ENCODE measurements at places on chromosomes 7 and 10.

DNA sequence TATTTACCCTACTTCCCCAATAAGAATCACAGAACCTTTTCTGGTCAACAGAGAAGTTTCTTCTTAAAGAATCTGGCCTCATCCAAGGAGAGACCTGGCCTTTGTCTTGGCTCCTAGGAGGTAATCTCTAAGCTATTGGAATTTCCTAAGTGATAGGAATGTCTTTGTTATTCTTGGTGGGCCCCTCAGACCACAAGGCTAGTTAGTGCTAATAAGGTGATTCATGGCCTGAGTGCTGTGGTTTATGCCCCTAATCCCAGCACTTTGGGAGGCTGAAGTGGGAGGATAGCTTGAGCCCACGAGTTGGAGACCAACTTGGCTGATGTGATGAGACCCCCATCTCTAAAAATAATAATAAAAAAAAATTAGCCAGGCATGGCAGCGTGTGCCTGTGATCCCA is 60.0 kb upstream of the CYP2C18 start:
- no peaks in the 10 kb centered on the region for H3K27me3 ChIP-seq
- H3K4me1 ChIP-seq: no peaks in the 10 kb centered on the region
- no peaks in the 10 kb centered on the region for H3K36me3 ChIP-seq
- H3K4me3 ChIP-seq: no peak overlapping the region

- H3K27ac ChIP-seq: no peak overlapping the region
- H3K4me3 ChIP-seq: no peak overlapping the region
- DNase-seq: no peak
- no peaks in the 10 kb centered on the region for H3K4me1 ChIP-seq
- peaks cover 15% of the 10 kb centered on the region for H3K36me3 ChIP-seq
Observed at GRCh38 chr10:119807960-119808697, 64.5 kb downstream of the MCMBP start.

- no peaks in the 10 kb centered on the region for H3K27me3 ChIP-seq
- no peak overlapping the region for H3K27ac ChIP-seq
- H3K4me3 ChIP-seq: no peak overlapping the region
- DNase-seq: no peak
Observed at GRCh38 chr7:120966961-120967360, 16.4 kb downstream of the ING3 start.

DNA sequence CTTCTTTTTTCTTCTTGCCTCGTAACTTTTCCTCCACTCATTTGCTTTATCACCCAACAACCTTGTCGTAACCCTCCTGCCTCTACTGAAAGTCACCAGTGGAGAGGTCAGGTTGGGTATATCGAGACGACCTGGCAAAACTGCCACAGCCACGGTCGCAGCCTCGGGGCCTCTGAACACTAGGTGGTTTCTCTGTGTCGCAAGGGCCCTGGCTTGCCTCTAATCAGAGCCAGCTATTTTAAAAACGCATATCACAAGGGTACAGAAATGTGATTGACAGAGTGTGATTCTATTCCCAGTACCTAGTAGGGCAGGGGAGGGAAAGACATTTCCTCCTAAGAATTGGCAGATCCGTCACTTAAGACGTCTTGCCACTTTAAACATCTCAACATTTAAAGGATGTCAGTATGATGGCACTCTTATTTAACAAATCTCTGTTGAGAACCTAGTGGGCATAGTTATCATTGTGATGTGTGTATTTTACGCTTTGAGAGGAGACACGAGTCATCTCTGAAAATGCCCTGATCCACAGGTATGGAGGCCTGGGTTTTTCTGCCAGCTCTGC is 197.5 kb downstream of the ARHGAP21 start:
- H3K27ac ChIP-seq: peak overlapping the region; percentile 78
- no peak for DNase-seq
- no peak overlapping the region for H3K4me3 ChIP-seq
- peaks cover 33% of the 10 kb centered on the region for H3K36me3 ChIP-seq

DNA sequence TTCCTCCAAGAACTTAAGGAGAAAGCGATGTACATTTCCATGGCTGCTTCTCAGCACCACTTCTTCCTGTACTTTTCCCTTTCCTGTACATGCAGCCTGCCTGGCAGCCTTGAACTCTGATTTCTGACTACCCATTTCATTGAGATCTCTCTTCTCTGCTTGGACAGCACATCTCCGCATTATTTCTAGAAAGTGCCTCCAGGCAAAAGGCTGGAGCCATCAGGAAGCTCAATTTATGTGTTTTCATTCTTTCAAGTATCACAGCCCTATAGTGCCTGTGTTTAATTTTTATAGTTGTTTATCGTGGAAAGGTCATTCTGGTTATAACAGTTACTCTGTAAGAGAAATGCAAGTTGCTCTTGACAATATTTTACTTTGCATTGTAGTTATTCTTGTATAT is 688.0 kb upstream of the ANKRD30A start:
- no peaks in the 10 kb centered on the region for H3K4me1 ChIP-seq
- H3K36me3 ChIP-seq: no peaks in the 10 kb centered on the region
- H3K4me3 ChIP-seq: no peak overlapping the region
- H3K27me3 ChIP-seq: no peaks in the 10 kb centered on the region
- H3K27ac ChIP-seq: no peak overlapping the region

GRCh38 chr7:117323851-117324711 is 1.2 kb upstream of the WNT2 start:
- no peaks in the 10 kb centered on the region for H3K36me3 ChIP-seq
- peaks cover 11% of the 10 kb centered on the region for H3K27me3 ChIP-seq
- H3K4me3 ChIP-seq: peak overlapping the region; percentile 50
- no peaks in the 10 kb centered on the region for H3K4me1 ChIP-seq

GRCh38 chr10:11345224-11346054 is 266.0 kb downstream of the USP6NL start:
- no peak overlapping the region for H3K4me3 ChIP-seq
- H3K27me3 ChIP-seq: no peaks in the 10 kb centered on the region
- DNase-seq: no peak
- no peaks in the 10 kb centered on the region for H3K36me3 ChIP-seq

- no peak for DNase-seq
- H3K4me1 ChIP-seq: no peaks in the 10 kb centered on the region
- H3K27ac ChIP-seq: no peak overlapping the region
Observed at GRCh38 chr7:30281791-30282190, 2.6 kb upstream of the ZNRF2 start.

DNA sequence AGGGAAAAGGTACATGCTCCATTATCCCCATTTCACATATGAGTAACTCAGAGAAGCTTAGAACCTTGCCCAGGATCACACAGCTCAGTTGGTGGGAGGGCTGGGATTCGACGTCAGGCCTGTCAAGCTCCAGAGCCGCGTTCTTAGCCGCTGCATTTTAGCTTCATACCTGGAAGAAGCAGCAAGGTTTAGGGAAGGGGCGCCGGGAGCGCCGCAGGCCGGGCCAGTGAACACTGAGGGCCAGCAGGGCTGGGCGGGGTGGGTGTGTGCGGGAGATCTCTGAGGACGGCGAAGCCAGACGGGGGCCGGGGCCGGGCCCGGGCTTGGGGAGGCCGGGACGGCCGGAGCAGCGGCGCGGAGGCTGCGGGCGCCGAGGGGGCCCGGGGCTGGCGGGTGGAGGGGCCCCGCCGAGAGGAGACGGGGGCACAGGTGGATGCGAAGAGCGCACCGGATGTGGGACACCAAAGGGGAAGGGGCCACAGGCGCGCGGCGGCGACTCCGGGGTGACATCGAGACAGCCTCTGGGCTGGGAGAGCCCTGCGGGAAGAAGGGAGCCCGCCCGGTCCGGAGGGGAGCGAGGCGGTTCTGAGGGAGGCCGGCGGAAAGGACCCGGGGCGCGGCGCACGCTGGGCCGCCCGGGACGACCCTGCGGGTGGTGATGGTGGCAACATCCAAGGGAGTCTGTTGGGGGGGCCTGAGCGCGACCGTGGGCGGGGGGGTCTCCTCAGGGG is 498 bp downstream of the NDST2 start:
- H3K27ac ChIP-seq: peak overlapping the region; percentile 87
- no peak for DNase-seq
- peak overlapping the region; percentile 97 for H3K4me3 ChIP-seq
- H3K36me3 ChIP-seq: peaks cover 31% of the 10 kb centered on the region

DNA sequence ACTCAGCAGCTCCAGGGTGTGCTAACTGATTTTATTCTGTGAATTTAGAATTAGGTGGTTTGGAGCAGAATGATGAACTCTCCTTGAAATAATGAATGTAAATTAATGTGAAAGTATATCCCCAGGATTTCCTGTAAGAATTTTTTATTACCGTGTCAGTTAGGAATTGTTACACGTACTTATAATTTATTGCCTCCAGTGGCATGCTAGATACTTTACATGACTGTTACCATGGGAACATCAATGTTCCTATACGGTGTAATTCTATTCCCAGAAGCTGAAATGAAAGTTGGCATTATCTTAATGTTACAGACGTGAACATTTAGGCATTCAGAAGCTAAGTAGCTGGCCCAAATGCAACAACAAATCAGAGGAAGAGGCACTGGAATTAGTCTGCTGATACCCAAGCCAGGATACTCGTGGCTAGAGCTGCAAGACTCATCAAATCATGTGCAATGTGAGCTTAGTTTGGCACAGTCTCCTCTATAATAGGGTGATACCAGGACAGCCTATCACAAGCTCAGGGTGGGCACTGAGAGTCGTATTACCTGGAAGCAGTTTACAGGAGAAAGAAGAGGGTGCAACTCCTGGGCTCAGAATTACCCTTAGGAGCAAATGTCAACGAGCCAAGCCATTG is 30.0 kb upstream of the PRKAR2B start:
- no peak for DNase-seq
- H3K27me3 ChIP-seq: no peaks in the 10 kb centered on the region
- H3K36me3 ChIP-seq: no peaks in the 10 kb centered on the region

DNA sequence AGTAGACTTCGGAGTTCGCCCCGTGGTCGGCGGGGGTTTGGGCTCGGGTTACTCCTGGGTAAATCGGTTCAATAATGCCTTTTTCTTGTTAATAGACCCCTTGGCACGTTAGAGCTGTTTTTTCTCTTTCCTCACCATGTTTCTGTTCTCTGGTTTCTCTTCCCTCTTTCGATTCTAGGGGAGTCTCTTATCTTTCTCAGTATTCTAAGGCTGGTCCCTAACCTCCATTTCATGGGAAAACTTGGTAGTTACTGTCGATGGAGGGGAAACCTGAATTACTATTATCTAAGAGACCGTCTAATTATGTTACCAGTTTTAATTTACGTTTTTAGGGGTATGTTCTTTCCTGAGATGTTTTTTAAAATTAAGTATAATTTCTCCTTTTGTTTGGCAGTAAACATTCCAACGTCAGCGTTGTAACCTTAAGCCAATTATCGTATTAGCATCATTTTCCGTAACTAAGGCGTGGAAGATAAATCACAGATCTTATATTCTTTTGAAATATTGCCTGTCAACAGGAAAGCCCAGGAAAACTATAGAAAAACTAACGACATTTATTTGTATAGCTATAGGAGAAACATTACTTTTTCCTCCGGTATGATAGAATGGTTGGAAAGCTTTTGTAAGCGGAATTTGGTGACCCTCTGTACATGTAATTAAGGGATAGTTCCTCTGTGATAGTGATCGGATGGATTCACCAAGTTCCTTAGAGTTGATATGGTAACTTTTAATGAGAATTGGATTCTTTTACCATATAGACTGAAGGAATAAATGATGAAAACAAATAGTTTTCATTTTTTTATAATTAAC is 847 bp downstream of the BTAF1 start:
- H3K4me1 ChIP-seq: peaks cover 34% of the 10 kb centered on the region
- no peak for DNase-seq
- H3K4me3 ChIP-seq: peak overlapping the region; percentile 88
- no peaks in the 10 kb centered on the region for H3K36me3 ChIP-seq
- H3K27me3 ChIP-seq: no peaks in the 10 kb centered on the region

DNA sequence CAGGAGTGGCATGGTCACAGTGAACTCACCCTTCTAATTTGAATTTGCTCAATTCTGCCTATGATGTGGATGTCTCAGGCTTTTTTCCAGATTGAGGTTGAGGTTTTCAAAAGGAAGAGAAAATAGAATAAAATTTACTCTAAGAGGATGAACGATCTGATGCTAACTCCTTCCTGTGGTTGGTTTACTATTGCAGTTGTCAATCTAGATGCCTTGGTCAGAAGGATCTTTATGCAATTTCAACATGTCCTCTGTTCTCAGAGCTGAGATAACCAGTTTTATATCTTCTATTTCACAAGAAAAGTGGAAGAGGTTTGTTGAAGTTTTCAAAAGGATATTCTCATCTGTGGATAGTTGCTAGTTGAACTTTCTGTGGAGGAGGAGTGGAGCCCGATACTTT is 150.7 kb upstream of the WDR11 start:
- no peak for DNase-seq
- H3K36me3 ChIP-seq: no peaks in the 10 kb centered on the region
- no peak overlapping the region for H3K27ac ChIP-seq
- H3K4me1 ChIP-seq: no peaks in the 10 kb centered on the region

GRCh38 chr7:29467193-29467926 is 96.3 kb upstream of the PRR15 start:
- no peak overlapping the region for H3K27ac ChIP-seq
- H3K36me3 ChIP-seq: no peaks in the 10 kb centered on the region
- H3K27me3 ChIP-seq: no peaks in the 10 kb centered on the region
- no peak overlapping the region for H3K4me3 ChIP-seq
- no peaks in the 10 kb centered on the region for H3K4me1 ChIP-seq
- no peak for DNase-seq

DNA sequence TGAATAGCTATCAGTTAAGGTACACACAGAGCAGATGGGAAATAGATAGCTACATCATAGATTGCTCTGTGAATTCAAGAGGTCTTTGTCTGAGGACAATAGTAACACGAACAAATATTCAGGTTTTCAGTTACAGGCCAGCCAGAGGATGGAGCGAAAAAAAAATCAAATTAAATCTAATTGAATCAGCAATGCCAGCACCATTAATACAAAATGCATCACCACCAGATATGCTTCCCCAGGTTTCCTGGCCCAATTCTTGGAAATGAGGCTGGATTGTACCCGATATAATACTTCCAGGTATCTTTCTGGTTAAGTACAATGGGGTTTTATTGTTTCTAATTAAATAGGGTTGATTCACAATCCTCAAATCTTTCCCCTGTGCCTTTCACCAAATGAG is 975.8 kb upstream of the AUTS2 start:
- no peaks in the 10 kb centered on the region for H3K27me3 ChIP-seq
- H3K4me3 ChIP-seq: no peak overlapping the region
- H3K36me3 ChIP-seq: no peaks in the 10 kb centered on the region

DNA sequence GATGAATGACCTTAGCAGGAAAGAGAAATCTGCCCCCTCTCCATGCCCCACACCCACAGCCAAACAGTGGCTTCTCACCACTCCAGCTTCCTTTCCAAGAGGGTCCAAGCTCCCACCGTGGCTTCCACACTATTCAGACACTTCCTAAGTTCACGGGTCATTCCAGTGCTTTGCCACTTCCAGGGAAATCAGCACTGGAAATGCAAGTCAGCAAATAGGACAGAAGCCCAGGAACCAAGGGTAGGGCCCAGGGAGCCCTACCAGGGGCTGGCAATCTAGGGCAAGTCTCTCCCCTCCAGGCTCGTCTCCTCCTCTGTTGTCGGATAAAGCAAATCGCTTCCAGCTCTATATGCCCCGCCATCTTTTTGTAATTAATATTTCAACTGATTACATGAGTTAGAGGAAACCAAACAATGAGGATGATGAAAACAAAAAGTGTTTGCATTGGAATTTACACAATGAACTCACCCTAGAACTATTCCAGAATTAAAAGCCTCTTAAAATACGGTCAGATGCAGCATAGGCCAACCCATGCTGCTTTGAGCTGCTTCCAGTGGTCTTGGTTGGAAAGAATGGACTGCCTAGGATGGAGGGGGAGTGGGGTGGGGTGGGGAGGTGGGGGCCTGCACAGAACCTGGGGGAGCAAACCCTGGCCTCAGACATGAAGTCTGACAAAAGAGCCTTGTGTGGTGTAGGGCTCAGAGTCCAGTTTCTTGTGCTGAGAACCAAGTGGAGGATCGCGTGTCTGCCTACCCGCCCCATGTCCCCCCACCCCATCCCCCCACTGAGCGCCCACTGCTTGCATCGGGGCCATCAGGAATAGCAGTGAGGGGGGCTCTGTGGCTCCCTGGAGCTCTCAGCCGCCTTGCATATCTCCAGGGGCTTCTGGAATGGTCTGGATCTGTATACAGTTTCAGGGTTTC is 74.6 kb upstream of the CPXM2 start:
- no peaks in the 10 kb centered on the region for H3K36me3 ChIP-seq
- H3K27ac ChIP-seq: no peak overlapping the region
- H3K4me3 ChIP-seq: no peak overlapping the region
- peaks cover under 1% of the 10 kb centered on the region for H3K27me3 ChIP-seq

All from right atrium auricular region (tissue), 2 donors.